CD4-positive, alpha-beta T cell treated with Interleukin-17A for 4 hours (primary cell): ENCODE measurements at places on chromosomes 1 and 21.

- DNase-seq, result no peak
Observed at GRCh38 chr1:155940993-155941844, at the start of gene RXFP4. Gene RXFP4, plus strand, starts transcription at chr1:155941638. Its CDS starts 72 bp downstream, at chr1:155941710.

DNA sequence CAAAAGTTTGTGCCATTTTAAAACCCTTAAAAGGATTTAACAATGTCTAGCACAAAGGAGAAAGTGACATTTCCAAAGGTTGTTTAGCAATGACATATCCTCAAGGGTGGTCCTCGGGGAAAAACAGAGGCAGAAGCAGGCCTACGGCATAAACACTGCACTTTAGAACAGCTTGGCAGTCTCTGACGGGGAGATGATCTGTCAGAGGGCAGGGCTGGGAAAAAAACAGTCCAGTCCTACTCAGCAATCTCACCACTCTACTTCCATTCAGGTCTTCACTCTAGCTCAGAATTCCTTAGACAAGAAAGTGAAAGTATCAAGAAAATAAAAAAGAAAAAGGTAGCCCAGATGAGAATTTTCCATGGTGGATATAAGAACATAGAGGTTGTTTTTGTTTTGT is 4.1 kb downstream of the CRYZ start:
- no peak for DNase-seq

- peak; percentile 20 for DNase-seq
Observed at GRCh38 chr1:153626904-153627714, at the start of gene S100A13. Gene S100A13, minus strand, starts transcription at chr1:153627505. Its CDS starts 1,033 bp downstream, at chr1:153626472.

DNA sequence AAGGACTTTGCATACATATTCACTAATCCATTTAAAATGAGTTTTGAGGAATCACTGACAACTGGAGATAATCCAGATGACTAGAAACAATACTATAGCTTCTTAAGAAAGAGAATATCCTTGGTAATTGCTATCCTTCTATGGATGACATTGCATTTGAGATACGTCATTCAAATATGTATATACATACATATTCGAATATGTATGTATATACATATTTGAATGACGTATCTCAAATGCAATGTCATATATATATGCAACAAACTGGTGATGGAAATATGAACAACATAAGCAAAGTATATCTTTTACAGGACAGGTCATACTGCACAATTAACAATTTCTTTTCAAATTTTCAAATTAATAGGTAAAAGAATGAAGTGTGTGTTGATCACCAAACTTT is 41.7 kb downstream of the EXTL2 start:
- DNase-seq, result no peak

DNA sequence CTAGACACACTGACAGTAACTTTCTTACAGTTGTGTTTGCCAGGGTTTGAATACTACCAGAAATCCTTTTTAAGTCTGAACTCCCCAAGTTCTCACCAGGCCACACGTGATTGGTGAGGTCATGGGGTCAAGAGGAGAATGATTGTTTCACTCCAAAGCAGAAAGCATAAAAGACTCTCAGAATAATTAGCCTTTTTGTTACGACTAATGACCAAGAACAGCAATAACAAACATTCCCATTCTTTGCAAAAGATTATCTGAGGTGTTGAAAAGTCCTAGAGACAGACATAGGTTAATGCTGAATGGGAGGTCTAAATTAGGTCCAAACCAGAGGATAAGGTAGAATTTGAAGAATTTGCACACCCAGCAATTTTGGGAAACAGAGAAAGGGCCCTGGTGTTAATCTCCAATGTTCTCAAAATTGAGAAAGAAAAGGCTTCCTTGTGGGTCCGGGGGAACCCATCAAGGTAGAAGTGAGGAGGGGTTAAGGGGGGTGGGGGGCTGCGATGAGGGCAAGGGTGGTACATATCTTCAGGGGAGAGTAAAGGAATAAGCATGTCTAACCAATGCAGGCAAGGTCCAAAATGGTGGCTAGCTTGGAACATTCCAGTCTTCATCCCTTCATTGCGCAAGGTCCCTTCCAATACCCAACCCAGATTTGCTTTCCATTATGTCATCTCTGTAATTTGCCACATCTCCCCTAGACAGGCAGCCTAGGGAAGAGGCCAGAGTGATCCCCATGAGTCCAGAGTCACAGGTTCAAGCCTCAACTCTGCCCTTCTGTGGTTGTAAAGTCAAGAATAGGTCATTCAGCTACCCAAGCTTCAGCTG is 74.6 kb upstream of the NFIA start:
- DNase-seq, result no peak

DNA sequence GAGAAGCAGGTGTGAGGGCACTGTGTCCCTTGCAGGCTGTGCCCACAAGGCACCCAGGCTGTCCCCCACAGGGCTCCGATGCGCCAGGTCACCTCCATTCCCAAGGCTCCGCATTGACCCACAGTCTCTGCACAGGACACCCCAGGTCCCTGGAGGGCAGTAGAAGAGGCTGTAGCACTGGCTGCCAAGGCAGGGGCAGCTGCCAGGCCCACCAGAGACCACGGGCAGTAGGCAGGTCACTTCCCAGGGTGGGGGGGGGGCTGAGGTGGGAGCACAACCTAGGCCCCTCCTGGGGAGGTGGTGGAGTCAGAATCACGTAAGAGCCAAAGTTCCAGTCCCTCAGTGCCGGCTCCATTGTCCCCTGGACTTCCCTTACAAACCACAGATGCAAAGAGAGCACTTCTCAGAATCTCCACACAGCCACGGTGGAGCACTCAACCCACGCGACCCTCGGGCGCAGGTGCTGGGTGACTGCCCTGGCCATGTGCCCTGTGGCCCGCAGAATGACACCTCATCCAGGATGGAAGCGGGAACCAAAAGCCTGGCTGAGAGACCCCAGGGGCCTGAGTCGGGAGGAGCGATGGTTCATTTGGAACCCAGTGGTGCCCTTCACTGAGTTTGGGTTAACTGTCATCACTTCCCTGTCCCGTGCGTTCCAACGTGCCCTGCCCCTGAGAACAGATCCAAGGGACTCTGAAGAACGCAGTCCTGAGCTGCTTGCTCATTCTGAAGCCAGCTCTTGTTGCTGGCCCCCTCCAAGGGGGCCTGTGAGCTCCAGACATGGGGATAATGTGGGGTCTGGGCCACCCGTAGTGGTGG is 69.7 kb upstream of the PDE9A start:
- no peak for DNase-seq

DNA sequence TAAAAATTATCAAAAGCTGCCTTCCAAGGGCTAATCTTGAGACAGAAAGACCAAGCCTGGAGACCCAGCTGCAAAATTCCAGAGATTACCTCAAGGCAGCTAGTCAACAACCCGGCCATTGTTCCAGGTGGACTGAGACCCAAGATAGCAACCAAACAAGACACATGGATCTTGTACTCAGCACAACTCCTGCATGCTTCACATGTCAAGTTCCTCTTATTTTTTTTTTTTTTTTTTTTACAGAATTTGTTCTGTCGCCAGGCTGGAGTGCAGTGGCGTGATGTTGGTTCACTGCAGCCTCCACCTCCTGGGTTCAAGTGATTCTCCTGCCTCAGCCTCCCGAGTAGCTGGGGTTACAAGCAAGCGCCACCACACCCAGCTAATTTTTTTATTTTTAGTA is 40.1 kb downstream of the CD2 start:
- DNase-seq, result no peak

GRCh38 chr1:167676205-167676915 is 45.4 kb upstream of the MPZL1 start:
- DNase-seq, result peak; percentile 22

DNA sequence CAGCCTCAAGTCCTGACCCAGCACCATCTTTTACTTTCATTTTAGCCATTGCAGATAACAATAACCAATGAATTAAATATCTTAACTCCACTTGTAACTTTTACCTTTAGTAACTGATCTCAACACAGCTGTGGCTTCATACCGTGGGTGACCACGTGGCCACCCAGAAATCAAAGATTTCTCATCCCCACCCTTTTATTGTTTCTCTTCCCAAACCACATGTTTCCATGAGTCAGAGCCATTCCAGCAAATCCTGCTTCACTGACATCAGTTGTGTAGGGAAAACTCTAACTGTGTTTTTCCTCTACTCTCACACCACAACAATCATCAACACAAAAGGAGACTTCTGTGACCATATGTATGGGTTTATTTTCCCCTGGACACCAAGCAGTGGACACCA is 25.1 kb upstream of the BRDT start:
- DNase-seq, result no peak

GRCh38 chr1:226602186-226603021 is 53.8 kb downstream of the STUM start:
- DNase-seq, result no peak

DNA sequence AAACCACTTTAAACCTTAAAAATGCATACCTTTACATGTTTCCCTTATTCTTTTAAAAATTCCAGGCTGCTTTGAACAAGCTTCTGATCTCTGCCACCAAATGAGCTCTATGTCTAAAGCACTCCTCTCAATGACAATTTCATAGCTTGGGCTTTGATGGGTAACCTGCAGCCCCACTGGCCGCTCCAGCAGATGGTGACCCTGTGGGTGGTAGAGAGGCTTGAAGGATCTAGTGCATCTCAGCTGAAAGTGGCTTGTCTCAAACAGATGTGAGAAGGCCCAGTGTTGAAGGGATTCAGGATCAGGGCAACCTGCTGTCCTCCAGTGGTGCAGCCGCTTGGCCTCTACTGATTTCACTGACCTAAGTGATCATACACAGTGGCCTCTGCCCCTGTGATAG is 84.7 kb upstream of the IRF2BP2 start:
- DNase-seq, result no peak

GRCh38 chr1:172144445-172145061 is 275.9 kb upstream of the C1orf105 start:
- no peak for DNase-seq

DNA sequence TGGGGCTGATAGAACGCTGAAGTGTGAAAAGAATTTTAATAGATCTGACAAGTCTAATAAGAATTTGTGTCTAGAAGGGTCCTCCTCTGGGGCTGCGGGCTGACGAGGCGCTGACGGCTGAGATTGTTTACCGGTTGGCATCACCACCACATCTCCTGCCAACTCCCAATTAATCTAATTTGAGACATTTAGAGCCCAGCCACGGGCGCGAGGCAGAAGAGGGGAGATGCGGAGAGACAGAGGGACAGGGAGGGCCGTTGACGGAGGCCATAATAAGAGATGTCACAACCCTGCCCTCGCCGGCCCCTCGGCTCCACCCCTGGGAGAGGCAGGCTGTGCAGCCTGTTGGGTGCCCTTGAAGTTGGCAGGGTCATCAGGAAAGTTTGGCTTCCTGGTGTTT is 109.3 kb downstream of the PAX7 start:
- no peak for DNase-seq

GRCh38 chr21:45074818-45075595 is 627 bp downstream of the ADARB1 start:
- peak; percentile 45 for DNase-seq

- DNase-seq, result no peak
Observed at GRCh38 chr1:221071777-221072176, 192.5 kb downstream of the HLX start.

- no peak for DNase-seq
Observed at GRCh38 chr21:41593760-41594138, 85.8 kb upstream of the TMPRSS2 start.

GRCh38 chr1:206674745-206675175 is 9.9 kb upstream of the MAPKAPK2 start:
- DNase-seq, result no peak

- peak; percentile 53 for DNase-seq
Observed at GRCh38 chr1:180213401-180214170, 16.5 kb upstream of the LHX4 start.

DNA sequence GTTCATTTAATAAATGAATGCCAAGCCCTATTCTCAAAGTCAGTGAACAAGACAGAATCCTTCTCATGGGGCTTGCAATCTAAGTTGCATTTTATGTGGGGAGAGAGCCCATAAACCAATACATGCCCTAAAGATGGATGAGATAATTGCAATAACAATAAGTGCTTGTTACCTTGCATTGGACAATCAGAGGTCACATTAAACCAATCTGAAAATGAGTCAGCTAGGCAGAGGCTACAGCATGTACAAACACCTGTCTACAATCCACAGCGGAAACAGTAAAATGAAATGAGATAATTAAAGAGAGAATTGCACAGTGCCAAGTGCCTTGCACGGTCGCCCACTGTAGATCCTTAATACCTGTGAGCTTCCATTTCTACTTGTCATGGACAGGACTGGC is 7.4 kb upstream of the IGFN1 start:
- DNase-seq, result no peak

DNA sequence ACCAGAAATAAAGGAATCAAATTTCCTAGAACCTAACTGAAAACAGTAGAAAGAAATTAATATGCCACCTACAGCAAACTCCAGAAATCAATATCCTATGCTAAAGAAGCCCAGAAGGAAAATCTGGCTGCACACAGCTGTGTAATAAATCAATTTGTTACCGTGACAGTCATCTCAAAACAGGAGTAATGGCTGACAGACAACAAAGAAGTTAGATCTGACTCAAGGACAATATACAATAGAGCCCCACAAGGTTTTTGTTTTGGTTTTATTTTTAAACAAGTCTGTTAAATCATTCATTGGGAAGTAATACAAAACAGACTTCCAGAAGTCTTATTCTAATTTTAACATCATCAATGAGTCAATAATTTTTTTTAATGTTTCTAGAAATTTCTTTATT is 168.4 kb downstream of the RERE start:
- no peak for DNase-seq

- DNase-seq, result no peak
Observed at GRCh38 chr1:84504580-84505492, 1.4 kb upstream of the SPATA1 start.

DNA sequence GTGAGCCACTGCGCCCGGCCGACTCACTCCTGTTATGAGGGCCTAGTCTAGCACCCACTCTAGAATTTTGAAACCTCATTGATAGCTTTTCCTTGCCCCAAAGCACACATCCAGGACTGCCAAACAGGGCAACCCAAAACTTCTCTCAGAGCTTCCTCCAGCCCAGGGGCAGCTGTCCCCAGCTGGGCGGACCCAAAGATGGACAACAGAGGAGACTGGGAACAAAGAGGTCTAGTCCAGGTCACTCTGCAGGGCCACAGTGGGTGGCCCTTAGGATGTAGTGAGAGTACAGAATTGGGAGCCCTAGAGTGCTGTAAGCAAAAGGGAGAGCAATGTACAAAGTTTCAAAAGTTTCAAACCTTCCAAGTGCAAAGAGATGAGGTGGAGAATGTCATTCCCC is 1.2 kb downstream of the CD34 start:
- no peak for DNase-seq

DNA sequence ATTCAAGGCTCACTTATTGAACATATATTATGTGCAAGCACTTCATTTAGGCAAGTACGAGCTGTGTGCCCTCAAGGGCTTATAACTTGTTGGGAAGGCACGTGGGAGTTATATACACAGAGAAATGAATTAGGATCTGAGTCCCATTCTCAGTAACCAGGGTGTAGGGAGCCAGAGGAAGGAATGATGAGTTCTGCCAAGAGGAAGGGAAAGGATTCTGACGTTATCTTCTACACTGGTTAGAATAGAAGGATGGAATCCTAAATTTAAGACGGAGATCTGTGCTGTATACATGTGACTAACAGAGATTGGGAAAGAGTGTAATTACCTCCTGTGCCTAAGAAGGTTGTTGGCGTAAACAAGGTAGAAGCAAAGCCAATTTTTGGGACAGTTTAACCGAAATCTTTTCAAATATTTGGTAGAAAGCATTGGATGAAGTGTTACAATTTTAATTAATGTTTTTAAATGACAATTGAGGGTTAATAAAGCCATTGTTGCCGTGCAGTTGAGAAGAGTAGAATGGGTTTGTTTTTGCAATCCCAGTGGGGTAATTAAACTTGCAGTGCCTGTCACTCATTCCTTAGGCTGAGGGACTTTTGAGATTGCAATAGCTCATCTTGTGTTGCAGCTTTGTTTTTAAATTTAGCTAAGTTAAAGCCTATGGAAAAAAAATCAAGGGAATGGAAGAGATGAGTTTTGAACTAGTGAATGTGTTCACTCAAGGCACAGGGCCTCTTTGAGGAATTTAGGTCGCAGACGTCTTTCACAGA is 177.2 kb downstream of the NFIA start:
- DNase-seq, result no peak
